SJCRH30 (cell line): ENCODE measurements at places on chromosomes 6 and 20. TPM values are rescaled to one million over a fixed set of nuclear protein-coding genes. Genes with fewer than 3 reads are reported as not detected.

Gene RGS17
- 13.6 and 15.5 TPM in 2 replicates for total RNA-seq

GRCh38 chr6:136795386-136795785 lies 3.1 kb upstream of the MAP3K5 start:
- H3K27ac ChIP-seq, result no peak overlapping the region
- no peaks in the 10 kb centered on the region for H3K27me3 ChIP-seq
- no peaks in the 10 kb centered on the region for H3K36me3 ChIP-seq
- H3K4me3 ChIP-seq, result no peak overlapping the region

Gene CNKSR3
- total RNA-seq, result 29.6 and 33.8 TPM in 2 replicates

Gene PDE10A
- total RNA-seq, result 12.8 and 14.5 TPM in 2 replicates

Gene RSPH4A
- total RNA-seq, result 1.6 and 2.1 TPM in 2 replicates

DNA sequence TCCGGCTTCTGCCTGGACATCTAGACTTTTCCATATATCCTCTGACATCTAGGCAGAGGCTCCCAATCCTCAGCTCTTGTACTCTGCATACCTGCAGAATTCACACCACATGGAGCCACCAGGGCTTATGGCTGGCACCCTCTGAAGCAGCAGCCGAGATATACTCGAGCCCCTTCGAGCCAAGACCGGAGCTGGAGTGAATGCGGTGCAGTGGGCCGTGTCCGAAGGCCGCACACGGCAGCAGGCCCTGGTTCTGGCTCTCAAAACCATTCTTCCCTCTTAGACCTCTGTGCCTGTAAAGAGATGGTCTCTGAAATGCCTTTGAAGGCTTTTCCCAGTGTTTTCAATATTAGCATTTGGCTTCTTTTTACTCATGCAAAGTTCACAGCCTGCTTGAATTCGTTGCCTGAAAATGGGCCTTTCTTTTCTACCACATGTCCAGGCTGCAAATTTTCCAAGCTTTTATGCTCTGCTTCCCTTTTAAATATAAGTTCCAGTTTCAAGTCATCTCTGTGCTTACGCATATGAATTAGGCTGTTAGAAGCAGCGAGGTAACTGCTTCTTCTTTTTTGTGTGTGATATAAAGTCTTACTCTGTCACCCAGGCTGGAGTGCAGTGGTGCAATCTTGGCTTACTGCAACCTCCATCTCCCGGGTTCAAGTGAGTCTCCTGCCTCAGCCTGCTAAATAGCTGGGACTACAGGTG lies 3.8 kb upstream of the SIRPB1 start:
- no peak for DNase-seq
- H3K4me1 ChIP-seq, result no peaks in the 10 kb centered on the region
- H3K27ac ChIP-seq, result no peak overlapping the region
- H3K36me3 ChIP-seq, result no peaks in the 10 kb centered on the region

GRCh38 chr20:35431621-35432429 lies 6.2 kb downstream of the GDF5 start:
- no peak overlapping the region for H3K4me3 ChIP-seq
- DNase-seq, result peak; percentile 81
- H3K36me3 ChIP-seq, result no peaks in the 10 kb centered on the region
- H3K27me3 ChIP-seq, result no peaks in the 10 kb centered on the region; the same call in 1 of the 2 replicates

DNA sequence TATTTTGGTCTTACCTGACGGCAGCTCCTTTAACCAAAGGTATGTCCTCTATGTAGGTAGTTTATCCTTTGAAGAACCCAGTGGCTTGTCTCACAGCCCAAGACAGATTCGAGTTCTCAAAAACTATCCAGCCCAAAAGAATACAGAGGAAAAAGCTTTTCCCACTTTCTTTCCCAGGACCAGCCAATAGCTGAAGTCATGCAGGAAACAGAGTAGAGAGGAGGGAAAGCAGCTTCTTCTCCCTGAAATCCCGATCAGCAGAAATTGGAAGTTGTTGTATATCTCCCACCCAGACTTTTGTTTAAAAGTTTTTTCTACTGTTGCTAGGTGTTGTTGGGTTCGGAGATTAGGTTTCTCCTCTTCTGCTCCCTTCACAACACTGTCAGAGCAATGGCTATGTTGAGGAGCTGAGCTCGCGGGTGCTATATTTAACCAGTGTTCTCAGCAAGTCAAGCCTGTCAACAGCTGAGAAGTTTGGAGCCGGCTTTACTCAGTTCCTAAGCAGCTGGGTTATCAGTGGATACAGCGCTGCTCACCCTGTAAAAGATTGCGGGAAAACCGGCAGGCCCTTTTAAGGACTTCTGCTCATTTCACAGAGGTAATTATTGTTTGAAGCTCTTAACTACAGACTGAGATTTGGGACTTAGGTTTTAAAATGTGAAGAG lies at the start of gene FILIP1:
Gene FILIP1 (minus strand): TSS at position 401 of the 665 bp plus-strand sequence. CDS start 78,828 bp downstream, outside the sequence.
- peak; percentile 73 for DNase-seq
- H3K4me1 ChIP-seq, result no peaks in the 10 kb centered on the region
- peak within 1 kb of the TSS; percentile 38 for H3K4me3 ChIP-seq
- no peaks in the 10 kb centered on the region for H3K27me3 ChIP-seq
- no peak within 1 kb of the TSS for H3K27ac ChIP-seq
- H3K36me3 ChIP-seq, result no peaks in the 10 kb centered on the region

GRCh38 chr6:32397252-32397920 lies 9.6 kb downstream of the BTNL2 start:
- no peaks in the 10 kb centered on the region for H3K4me1 ChIP-seq
- H3K36me3 ChIP-seq, result no peaks in the 10 kb centered on the region
- no peak overlapping the region for H3K4me3 ChIP-seq
- no peaks in the 10 kb centered on the region for H3K27me3 ChIP-seq
- no peak overlapping the region for H3K27ac ChIP-seq

GRCh38 chr6:144899161-144899560 lies 614.0 kb downstream of the UTRN start:
- DNase-seq, result no peak
- no peak overlapping the region for H3K4me3 ChIP-seq
- H3K27ac ChIP-seq, result no peak overlapping the region
- H3K4me1 ChIP-seq, result no peaks in the 10 kb centered on the region

DNA sequence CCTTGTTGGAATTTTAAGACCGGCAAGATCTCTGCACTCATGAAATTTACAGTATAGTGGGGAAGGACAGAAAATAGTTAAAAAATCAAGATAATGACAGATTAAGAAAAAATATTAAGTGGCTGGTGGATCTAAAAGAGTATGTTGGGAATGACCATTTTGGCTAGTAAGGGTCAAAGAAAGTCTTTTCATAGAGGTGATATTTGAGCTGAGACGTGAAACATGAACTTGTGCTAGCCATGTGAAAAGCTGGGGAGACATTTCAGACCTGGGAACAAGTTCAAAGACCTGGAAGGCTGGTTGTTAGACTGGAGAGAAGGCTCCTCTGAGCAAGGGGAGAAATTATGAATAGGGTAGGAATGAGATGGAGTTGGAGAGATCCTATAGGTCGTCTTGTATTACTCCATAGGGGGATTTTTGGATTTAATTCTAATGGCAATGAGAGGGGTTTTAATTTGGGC lies 4.7 kb downstream of the BICRAL start:
- DNase-seq, result no peak
- H3K4me1 ChIP-seq, result 0 out of 2 replicates have a peak, but pooled peaks cover 4% of the 10 kb centered on the region
- H3K27ac ChIP-seq, result no peak overlapping the region
- H3K4me3 ChIP-seq, result no peak overlapping the region
